ENCODE measurements at places on chromosomes 7 and 10.

GRCh38 chr10:111211706-111212105 is 134.9 kb downstream of the ADRA2A start:
- DNase-seq = no peak

DNA sequence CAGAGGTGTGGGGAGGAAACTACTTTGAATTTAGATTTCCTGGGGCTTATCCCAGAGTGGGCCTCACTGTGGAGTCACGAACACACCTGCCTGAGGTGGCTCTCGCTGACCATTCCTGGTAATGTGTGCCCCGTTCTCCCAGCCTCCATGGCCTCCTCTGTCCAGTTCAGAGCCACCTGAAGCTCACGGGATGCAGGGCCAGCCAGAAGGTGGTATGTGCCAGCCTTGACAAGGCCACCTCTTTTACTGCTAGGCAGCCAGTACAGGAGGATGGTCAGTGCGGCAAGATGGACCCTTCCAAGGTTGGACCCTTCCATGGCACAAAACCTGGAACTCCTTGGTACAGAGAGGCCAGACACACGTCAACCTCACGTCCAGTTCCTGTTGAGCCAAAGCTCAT is 210.3 kb downstream of the DNAJB6 start:
- DNase-seq = no peak

DNA sequence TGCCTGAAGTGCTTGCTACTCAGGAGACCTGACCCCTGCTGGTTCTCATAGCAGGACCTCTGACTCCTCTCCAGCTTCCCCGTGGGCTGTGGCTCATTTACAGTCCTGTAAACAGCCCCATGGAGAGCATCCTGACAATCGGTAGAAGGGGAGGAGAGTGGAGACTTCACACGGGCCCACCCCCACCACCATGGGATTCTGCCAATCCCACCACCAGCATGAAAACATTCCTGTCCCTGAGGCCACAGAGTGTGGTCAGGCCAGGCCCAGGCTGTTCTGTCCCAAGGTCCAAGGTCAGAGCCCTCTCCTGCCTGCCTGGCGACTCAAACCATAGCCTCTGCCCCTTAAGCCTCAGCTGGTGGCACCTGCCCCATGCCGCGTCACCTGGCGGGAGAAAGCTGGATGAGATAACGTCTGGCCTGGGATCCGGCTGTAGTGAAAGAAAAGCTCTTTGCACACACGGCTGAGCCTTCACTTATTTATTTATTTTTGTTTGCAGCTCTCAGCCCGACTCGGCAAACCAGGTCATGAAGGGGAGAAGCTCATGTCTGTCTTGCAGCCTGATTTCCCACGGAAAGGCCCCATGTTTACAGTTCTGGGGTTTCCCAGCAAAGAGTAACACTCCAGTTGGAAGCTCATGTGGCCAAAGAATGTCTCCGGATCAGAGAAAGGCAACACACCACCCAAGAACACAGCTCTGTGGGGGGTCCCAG is 293.6 kb upstream of the ZMIZ1 start:
- no peak for DNase-seq

DNA sequence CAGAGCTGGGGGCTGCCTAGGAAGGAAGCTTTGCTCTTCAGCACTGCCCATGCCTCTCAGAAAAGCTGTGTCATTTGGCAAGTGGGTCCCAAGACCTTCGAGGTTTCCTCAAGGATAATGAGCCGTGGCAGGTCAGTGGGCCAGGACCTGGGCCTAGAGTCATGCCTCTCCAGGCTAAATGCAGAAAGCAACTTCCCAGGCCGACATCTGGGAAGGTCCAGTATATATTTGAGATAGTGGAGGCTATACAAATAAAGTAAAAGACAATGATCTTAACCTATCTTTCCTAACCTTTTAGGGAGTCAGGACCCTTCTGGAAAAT is 2.4 kb upstream of the HOXA10 start:
- DNase-seq = no peak

GRCh38 chr10:22821501-22821900 is 106.4 kb upstream of the ARMC3 start:
- no peak for DNase-seq

- no peak for DNase-seq
Observed at GRCh38 chr10:101134299-101135127, 3.4 kb downstream of the TLX1 start.

- DNase-seq = no peak
Observed at GRCh38 chr10:114285961-114286441, 46.9 kb downstream of the VWA2 start.

DNA sequence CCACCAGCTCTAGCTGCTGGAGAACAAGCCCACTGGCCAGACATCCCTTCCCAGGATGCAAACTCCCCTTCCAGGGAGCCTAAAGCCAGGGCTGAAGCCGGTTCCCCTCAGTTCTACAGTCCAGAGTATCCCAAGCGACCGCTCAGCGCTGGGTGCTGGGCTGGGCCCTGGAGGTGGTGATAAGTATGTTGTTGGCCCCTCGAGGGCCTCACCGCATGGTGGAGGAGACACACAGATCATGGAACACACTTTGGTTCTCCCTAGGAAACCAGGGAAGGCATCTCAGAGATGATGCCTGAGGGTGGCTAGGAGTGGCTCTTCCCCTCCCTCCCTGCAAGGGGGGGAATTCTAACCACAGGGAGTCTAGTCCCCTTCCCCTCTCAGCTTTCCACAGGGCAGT is 4.4 kb downstream of the PODXL start:
- no peak for DNase-seq

- peak; percentile 31 for DNase-seq
Observed at GRCh38 chr10:49115015-49115795, at the start of gene VSTM4. Gene VSTM4, minus strand, starts transcription at chr10:49115522. Its CDS starts 37 bp downstream, at chr10:49115485.

DNA sequence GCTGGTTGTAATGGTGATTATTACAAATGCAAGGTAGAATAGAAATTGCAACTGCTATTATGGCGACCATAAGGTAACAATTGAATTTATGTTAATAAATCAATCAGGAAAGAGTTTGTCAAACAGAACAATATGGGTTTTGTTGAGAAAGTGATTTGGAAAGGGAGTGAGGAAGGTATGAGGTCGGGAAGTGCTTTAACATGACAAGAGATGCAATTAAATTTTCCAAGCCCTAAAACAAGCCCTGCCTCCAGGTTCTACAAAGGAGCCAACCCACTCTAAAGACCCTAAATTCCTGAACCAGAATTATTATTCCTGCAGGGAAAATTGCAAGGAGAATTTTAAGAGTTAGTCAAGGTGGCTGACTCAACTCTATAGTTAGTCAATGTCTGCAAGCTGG is 363.7 kb downstream of the BMPER start:
- DNase-seq = no peak

- no peak for DNase-seq
Observed at GRCh38 chr10:21602313-21602712, 68.3 kb downstream of the MLLT10 start.

GRCh38 chr7:71553306-71553705 is 421.4 kb downstream of the GALNT17 start:
- no peak for DNase-seq

DNA sequence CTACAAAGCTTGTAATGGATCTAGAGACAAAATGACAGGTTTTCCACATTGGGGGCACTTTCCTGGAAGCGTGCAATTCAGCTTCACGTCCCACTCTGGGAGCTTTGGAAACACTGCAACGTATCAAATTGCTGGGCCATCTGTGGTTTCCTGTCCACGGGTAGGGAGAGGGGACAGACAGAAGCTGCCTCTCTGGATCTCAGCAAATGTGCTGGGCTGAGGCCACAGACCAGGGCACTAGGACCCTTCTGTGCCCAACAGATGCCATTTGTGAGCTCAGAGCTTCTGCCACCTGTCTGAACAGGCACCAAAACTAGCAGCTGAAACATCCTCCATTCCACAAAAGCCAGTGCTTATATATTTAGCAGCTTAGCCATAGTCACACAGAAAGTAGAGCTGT is 40.9 kb upstream of the FRMD4A start:
- no peak for DNase-seq

DNA sequence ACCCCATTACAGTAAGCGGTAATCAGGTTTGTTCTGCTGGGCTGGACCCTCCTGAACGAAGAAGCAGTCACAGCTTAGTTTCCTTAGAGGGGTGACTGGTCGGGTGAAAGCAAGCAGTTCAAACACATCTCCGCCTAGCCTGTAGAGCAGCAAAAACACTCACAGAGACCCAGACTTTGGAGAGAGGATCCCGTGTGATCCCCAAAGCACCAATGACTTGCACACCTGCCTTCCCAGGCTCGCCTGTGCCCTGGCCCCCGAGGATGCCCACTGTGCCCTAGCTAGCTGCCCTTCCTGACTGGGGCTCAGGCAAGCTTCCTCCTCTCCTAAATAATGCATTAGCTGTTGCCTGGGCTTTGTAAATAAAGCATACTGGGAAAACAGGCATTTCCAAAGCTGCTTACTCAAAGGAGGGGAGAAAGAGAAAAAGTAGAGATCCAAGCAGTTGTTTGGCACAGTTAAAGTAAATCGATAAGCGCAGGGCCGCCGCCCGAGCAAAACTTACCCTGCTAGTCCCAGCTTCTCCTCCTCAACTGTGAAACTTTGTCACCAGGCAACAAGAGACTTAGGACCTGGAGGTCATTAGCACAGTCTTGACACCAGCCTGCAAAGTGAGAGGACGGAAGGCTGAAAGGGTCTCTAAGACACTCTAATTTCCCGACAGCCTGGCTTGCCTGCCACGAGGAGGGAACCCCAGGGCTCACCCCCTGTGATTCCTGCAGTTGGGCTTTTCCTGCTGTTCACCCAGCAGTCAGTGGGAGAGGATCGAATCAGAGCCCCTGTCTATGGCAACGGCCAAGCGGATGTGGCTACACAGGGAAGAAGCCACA is 4.8 kb downstream of the LRRC18 start:
- DNase-seq = no peak

- peak; percentile 42 for DNase-seq
Observed at GRCh38 chr7:91351374-91351773, 87.1 kb downstream of the FZD1 start.

GRCh38 chr10:7082967-7083366 is 327.9 kb downstream of the SFMBT2 start:
- DNase-seq = no peak

DNA sequence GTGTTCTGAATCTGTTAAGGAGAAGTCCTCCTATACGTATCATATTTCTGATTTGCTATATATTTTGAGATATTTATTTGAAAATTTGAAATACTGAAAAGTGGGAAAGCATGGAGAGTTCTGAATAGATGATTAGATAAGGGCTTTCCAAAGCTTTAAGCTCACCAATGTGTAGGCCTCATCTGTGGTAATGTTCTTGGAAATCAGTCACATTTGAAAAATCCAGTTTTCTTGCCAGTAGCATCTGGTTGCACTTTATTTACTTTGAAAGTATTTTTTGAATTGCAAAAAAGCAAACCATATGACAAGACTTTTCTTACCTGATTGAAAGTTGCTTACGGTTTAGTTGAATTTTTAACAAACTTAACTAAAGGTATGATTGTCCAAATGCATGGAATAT is 21.7 kb downstream of the ADD3 start:
- no peak for DNase-seq

GRCh38 chr7:116786791-116787443 is 75.5 kb upstream of the CAPZA2 start:
- DNase-seq = no peak

GRCh38 chr10:129971381-129972144 is 7.5 kb upstream of the EBF3 start:
- DNase-seq = peak; percentile 3

DNA sequence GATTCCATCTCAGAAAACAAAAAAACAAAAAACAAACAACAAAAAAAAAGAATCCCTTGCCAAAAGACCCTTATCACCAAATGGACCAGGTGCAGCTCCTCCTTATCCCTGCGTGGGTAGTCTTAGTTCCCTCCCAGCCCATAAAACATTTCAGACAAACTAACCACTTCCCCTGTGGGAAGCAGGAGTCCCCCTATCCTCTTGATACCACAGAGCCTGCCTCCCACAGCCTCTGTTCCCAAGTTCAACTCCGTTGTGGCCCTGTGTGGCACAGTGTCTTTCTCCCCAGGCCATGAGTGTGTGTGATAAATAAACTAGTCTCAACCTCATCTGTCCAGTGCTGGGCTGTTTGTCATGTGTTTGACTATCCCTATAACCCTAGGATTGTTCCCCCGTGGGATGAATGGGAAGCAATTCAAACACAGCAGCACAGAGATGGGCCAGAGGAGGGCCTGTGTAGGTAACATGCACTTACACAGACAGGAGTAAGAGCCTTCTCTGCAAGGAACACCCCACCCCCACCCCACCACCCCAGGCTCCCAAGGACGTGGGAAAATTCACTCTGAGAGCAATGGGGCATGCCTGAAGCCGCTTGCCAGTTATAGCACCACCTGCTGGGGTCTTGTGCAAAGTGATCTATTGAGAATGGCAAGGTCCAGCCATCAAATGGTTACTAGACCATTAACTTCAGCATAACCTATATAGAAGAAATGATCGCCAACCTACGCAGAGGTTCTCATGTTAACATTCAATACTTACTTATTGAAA is 147.1 kb upstream of the GHITM start:
- no peak for DNase-seq

DNA sequence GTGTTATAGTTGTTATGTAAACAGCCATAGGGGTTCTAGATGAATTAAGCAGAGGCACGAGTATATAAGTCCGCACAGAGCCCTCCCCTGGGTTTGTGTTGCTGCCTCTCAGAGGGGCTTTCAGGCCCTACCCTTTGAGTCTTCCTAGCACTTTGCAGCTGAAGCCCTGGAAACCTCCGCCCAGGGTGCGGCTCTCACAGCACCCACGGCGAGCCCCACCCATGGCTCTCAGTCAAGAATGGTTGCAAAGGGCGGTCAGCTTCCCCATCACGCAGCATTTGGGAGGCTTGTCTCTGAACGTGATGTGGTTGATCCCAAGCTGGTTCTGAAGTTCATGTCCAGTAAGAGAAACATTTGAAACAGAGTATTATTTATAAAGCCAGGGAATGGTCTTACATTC is 18.8 kb upstream of the INSIG1 start:
- DNase-seq = no peak

- DNase-seq = no peak
Observed at GRCh38 chr7:106623853-106624252, 37.1 kb downstream of the CCDC71L start.

- no peak for DNase-seq
Observed at GRCh38 chr7:100933734-100934133, 15.6 kb upstream of the MUC3A start.

- no peak for DNase-seq
Observed at GRCh38 chr7:96495751-96496216, 173.9 kb upstream of the SLC25A13 start.

DNA sequence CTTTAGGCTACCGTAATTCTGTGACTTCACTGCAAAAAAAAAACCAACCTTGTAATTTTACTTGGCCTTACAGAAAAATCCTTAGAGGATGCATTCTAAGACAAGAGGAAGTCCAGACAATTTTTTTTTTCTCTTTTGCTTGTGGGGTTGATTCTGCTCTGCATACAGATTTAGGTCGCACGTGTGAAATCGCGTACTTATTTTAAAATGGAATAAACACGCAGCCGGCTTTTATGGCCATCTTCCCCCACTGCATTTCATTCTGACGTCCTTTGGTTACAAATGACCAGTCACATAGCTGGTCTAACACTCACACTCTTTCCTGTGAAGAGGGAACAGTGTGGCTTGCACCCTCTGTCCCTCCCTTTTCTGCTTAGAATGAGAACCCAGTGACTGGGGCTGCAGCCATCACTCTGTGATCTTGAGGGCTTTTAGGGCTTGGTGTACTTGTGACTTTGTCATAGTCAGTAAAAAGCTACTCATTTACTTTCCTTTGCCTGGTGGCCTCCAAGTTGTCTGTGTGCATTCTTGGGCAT is 63.6 kb upstream of the CARD11 start:
- DNase-seq = no peak

All from putamen (tissue), 1 donor.